ENCODE measurements at places on chromosomes 7 and 10.
A peak's percentile ranks its signal among the peaks of the same experiment; 100 is the strongest.

DNA sequence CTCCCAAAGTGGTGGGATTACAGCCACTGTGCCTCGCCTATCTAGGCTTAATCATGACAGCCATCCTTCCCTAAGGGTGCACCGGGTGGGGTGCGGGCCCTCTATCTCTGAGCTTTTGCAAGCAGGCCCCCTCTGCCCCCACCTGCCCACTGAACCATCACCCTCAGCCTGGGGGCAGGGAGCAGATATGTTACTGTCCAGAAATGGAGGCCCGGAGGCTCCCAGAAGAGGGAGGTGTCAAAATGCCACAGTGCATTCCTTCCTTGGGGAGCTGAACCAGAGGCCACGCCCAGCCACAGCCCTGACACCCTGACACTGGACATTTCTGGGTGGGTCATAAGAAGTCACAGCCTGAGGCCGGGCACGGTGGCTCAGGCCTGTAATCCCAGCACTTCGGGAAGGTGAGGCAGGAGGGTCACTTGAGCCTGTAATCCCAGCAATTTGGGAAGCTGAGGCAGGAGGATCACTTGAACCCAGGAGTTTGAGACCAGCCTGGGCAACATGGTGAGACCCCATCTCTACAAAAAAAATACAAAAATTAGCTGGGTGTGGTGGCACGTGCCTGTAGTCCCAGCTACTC is 129.8 kb upstream of the TNRC18 start:
- no peak for DNase-seq

DNA sequence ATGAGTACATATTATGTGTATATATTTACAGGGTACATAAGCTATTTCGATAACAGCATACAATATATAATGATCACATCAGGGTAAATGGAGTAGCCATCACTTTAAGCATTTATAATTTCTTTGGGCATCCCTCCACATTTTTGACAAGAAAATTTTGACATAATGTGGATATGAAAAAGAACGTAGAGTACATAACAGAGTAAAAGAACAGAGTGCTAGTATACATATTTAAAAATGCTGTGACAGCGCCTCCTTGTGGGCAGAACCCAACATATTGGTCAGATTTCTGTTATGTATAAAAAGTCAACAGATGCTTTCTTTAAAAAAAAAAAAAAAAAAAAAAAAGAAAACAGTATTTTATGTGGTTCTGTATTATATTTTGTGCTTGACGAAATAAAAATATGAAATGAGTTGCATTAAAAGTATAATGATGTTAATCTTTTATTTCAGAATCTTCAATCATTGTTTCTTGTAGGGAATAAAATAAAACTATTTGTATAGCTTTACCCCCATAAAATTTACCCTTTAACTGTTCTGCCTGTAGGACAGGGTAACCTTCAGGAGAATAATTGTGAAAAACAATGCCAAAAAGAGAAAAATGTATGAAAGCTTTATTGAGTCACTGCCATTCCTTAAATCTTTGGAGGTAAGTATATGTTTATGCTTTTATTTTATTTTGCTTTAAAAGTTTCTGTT is 18.3 kb upstream of the HBP1 start:
- DNase-seq, result peak; percentile 15

GRCh38 chr7:70456719-70457118 is 675.2 kb upstream of the GALNT17 start:
- no peak for DNase-seq

DNA sequence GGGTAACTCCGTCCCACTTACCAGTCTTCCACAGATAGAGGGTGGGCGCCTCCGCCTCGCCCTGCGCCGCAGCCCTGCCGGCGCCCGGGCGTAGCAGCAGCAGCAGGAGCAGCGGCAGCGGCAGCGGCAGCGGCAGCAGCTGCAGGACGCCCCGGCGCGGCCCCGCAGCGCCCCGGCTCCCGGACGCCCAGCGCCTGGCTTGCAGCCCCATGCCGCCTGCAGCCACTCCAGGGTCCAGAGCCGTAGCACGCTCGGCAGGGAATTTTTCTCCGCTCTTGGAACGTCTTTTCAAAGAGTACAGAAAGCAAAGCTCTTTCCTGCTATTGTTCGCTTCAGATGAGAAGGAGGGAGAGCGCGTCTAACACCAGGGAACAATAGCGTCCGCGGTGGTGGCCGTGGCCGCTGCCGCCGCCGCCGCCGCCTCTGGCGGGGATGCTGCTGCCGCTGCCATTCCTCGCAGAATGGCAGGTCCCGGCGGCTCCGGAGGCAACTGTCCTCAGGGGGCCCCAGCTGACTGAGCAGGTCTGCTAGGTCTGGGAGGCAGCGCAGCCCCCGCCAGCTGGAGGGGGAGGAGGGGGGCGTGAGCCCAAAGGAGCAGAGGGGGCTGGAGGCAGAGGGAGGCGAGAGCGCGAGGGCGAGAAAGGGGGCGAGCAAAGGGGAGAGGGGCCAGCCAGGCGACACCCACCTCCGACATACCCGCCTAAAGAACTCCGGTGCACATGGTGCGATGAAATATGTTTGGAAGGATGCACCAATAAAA is at the start of gene THSD7A:
TSS of gene THSD7A (minus strand) at position 463 of the 760 bp plus-strand sequence. CDS start at position 211, 252 bp downstream.
- peak; percentile 36 for DNase-seq

All from HTR-8/SVneo (cell line).